ENCODE measurements at places on chromosomes 13 and 19.
A peak's percentile ranks its signal among the peaks of the same experiment; 100 is the strongest.

DNA sequence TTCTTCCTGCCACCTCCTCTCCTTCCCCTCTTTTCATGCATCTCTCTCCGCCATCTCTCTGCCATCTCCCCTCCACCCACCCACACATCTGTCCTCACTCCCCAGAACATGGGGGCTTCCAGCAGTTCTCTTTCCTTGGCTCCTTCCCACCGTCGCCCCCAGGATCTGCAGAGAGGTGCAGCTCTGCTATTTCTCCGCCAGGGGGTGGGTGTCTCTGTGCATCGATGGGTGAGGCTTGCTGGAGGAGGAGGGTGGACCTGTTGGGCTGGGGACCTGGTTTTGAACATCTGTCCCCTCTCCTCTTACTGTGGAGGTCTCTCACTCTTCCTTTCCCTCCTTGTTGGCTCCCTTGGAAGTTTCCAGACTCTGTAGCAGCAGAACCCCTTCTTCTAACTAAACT lies 51.7 kb downstream of the MYH14 start:
- H3K36me3 ChIP-seq, result peaks cover 13% of the 10 kb centered on the region
- no peaks in the 10 kb centered on the region for H3K27me3 ChIP-seq
- no peak overlapping the region for H3K27ac ChIP-seq
- H3K4me3 ChIP-seq, result no peak overlapping the region
- no peaks in the 10 kb centered on the region for H3K4me1 ChIP-seq

DNA sequence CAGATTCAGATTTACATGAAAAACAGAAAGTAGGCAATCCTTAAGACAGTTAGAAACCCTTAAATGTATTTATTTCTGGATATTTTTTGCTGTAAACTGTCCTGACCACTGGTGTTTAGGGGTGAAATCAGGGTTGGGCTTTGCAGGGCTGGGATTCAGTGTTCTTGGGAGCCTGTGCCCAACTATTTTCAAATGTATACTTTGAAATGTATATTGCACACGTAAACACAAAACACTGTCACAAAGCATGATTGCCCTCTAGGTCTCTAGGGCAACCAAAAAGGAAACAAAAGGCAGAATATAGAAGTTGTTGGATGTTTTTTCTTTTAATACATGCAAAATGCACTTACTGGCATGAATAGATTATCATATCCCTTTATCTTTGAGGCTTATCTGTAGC lies 1185.4 kb downstream of the DIAPH3 start:
- no peak for DNase-seq
- H3K4me3 ChIP-seq, result no peak overlapping the region
- no peaks in the 10 kb centered on the region for H3K27me3 ChIP-seq
- no peaks in the 10 kb centered on the region for H3K4me1 ChIP-seq

DNA sequence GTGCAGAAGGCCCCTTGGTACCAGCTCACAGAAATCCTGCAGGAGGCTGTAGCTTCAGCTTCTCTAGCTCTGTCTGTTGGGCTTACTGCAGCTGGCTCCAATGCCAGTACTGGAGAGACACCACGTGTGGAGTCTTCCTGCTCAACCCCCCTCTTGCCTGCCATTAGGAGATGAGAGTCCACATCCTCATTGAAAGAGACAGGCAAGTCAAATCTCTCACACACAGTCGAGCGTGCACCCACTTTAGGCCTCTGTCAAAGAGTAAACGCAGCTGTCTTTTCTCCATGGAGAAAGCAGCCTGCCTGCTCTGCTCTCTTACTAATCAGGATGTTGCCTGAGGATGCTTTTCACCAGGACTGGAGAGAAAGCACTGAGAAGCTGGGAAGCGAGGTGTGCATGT lies 523.0 kb upstream of the NBEA start:
- H3K27me3 ChIP-seq, result no peaks in the 10 kb centered on the region
- H3K27ac ChIP-seq, result no peak overlapping the region
- H3K4me3 ChIP-seq, result no peak overlapping the region
- no peak for DNase-seq
- H3K4me1 ChIP-seq, result no peaks in the 10 kb centered on the region

GRCh38 chr13:113621046-113621445 lies 36.5 kb downstream of the TFDP1 start:
- no peaks in the 10 kb centered on the region for H3K36me3 ChIP-seq
- H3K27ac ChIP-seq, result no peak overlapping the region
- no peak overlapping the region for H3K4me3 ChIP-seq
- no peaks in the 10 kb centered on the region for H3K27me3 ChIP-seq

DNA sequence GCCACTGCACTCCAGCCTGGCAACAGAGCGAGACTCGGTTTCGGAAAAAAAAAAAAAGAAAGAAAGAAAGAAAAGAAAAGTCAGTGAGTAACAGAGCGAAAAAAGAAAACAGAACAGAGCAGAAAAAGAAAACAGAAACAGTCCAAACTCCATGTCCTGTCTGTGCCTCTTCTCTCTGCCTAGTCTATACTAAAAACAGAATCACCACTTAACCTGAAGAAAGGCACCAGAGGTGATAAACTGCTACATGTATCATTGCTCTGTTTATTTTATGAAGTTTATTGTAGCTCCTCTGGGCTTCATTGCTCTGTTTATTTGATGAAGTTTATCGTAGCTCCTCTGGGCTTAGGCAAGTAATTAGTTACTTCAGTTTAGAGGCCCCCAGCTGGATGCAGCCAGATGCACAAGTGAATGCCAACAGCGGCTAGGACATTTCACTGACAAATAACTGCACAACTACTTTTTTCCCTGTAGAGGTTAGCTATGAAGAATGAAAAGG lies 39.2 kb downstream of the TBC1D4 start:
- no peak overlapping the region for H3K4me3 ChIP-seq
- no peaks in the 10 kb centered on the region for H3K36me3 ChIP-seq
- H3K4me1 ChIP-seq, result no peaks in the 10 kb centered on the region
- H3K27me3 ChIP-seq, result no peaks in the 10 kb centered on the region

DNA sequence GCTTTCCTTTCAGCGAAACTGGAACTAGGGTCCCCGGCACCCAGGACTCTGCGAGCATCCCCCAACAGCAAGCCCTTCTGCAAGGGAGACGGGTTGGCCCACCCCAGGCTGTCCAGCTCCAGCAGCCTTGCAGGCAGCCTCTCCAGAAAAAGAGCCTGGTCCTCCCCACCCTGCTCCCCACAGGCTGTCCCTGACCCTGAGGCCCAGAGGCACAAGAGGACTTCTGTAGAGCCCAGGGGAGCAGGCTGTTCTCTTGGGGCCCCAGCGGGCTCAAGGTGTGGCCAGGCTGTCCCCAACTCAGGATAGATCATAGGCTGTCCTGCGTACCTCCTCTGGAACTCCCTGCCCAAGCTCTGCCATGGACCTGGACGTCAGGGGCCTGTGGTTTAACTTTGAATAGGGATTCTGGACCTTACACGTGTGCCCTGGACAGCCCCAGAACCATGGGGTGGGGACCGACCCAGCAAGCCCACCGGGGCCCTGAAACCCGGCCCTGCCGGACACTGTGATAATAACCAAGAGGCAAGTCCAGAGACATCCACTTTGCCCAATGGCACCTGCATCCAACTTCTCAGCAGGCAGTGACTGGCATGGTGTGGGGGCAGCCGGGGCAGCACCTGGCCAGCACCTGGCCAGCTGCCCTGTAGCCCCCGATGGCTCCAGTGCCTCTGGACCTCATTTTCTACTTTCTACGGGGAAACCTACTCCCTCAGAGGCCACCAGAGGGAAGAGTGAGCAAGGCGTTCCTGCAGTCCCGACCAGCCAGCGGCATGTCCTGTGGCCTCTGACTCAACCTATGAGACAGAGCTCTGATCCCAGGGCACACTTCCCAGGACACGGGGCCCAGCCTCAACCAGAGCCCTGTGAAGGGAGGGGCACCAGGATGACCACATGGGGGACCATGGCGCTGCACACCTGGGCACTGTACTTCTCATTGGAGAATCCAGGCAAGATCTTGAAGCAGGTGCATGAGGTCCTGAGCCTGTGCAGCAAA lies 50.9 kb upstream of the TPM4 start:
- no peaks in the 10 kb centered on the region for H3K36me3 ChIP-seq
- no peaks in the 10 kb centered on the region for H3K27me3 ChIP-seq
- H3K4me3 ChIP-seq, result no peak overlapping the region
- H3K4me1 ChIP-seq, result no peaks in the 10 kb centered on the region
- no peak overlapping the region for H3K27ac ChIP-seq
- DNase-seq, result no peak

- H3K4me3 ChIP-seq, result no peak overlapping the region
- no peaks in the 10 kb centered on the region for H3K27me3 ChIP-seq
- no peaks in the 10 kb centered on the region for H3K4me1 ChIP-seq
- no peak overlapping the region for H3K27ac ChIP-seq
These were observed 81.2 kb downstream of the NHLRC3 start for GRCh38 chr13:39119422-39119821.

DNA sequence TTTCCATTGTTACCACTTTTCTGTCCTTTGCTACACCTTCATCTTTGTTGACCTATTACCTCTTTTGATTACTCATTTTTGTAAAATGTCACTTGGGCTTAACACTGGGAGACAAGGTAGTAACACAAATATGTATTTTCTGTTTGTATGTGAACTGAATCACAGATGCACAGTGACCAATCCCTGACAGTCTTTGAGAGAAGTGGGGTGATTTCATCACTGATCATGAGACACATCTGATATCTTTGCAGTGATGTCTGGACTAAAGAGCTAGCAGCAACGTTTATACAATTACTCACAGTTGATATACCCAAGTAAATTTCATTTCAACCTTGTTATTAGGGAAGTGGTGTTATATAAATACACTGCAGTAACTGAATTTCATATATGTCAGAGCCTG lies 1397.4 kb upstream of the SPRY2 start:
- no peak for DNase-seq
- H3K27me3 ChIP-seq, result no peaks in the 10 kb centered on the region
- H3K27ac ChIP-seq, result no peak overlapping the region
- H3K4me3 ChIP-seq, result no peak overlapping the region

DNA sequence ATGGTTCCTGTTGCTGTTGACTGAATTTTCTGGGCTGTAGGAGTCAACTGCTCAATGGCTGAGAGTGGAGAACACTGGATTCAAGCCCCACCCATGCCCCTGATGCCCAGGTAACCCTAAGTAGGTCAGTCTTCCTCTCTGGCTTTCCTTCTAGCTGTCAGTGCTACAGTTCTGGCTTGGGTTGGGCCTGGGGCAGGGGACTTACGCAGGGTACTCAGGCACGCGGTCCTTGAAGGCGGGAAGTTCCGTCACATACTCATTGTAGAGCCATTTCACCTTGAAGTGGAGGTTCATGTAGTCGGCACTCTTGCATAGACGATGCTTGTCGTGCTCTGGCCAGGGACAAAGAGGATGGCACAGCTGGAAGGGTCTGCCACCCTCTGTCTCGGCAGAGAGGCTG lies 55.6 kb downstream of the UNC13A start:
- H3K27ac ChIP-seq, result no peak overlapping the region
- no peaks in the 10 kb centered on the region for H3K36me3 ChIP-seq
- H3K4me3 ChIP-seq, result no peak overlapping the region
- no peak for DNase-seq
- H3K27me3 ChIP-seq, result no peaks in the 10 kb centered on the region

DNA sequence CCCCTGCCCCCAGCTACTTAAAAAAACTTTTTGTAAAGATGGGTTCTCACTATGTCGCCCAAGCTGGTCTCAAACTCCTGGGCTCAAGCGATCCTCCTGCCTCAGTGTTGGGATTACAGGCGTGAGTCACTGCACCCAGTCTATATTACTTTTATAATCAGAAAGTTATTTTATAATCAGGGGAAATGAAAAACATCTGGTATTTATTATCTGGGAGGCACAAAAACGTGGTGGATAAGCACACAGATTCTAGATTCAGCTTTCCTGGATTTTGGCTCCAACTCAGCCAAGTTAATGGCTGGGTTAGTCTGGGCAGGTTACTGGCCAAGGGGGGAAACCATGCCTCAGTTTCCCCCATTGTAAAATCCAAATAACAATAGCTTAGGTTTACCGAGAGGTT lies 24.7 kb downstream of the KEAP1 start:
- H3K4me1 ChIP-seq, result no peaks in the 10 kb centered on the region
- peak overlapping the region; percentile 26 for H3K4me3 ChIP-seq
- DNase-seq, result no peak
- H3K27ac ChIP-seq, result no peak overlapping the region
- no peaks in the 10 kb centered on the region for H3K36me3 ChIP-seq

DNA sequence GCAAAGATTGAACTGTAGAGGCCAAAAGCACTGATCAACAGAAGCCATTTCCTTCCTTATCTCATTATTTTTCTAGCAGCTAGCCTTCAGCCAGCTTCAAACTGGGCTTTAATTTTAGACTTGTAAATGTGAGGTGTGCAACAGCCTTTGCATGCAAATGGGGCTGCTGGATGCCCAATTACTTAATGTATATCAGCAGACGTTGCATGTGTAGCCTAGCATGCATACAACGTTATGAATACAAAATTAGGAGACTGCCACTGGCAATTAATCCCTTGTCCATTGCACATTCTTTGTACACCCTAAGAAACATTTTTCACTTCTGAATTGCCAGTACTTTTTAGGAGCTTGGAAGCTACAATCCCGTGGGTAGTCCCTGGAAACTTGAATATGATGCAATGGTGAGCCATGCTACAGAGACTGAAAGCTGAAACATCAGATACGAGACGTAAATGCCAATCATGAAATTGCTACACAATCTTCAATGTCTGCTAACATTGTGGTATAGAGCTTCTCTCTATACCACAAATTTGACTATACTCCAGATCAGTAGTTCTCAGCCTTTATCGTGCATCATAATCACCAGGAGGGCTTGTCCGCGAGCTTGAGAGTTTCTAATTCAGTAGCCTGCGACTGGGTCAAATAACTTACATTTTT lies 20.2 kb downstream of the EPSTI1 start:
- no peak overlapping the region for H3K4me3 ChIP-seq
- no peaks in the 10 kb centered on the region for H3K36me3 ChIP-seq
- H3K27me3 ChIP-seq, result no peaks in the 10 kb centered on the region
- no peaks in the 10 kb centered on the region for H3K4me1 ChIP-seq

DNA sequence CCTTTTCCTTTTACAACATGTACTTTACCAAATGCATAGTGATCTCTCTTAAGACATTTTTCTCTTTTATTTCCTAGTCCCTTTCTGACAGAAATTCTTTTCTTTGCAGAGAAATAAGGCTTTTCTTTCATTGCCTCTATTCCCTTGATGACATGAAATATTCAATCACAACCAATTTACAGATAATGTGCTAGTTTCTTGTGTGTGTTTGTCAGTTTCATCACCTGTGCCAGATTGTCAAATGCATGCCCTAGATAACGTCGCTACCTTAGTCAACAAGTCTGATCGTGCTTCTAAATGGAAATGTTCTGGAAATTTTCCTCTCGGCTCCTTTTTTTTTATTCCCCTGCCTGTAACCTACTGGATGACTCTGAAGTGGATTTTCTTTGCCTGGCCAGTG lies 478.1 kb downstream of the KLF5 start:
- DNase-seq, result no peak
- no peaks in the 10 kb centered on the region for H3K27me3 ChIP-seq
- H3K36me3 ChIP-seq, result no peaks in the 10 kb centered on the region

DNA sequence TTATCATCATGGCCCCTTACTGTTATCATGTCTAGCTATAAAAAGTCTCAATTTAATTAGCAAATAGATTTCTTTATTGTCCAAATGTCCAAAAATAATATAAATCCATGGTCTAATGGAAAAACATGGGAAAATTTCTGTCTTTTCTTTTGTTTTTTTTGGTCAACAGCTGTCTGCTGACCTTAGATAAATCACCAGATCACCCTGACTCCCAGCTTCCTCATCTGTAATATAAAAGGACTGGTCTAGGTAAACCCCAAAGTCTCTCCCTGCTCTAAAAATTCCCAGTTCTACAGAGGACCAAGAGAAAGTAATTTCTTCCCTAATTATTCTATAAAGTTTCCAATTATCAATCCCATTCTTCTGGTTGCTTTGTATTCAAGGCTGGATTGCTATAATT lies 30.7 kb upstream of the RCBTB2 start:
- H3K27ac ChIP-seq, result no peak overlapping the region
- no peaks in the 10 kb centered on the region for H3K36me3 ChIP-seq
- DNase-seq, result no peak

GRCh38 chr19:41624515-41624914 lies 2.4 kb downstream of the CEACAM4 start:
- H3K4me1 ChIP-seq, result no peaks in the 10 kb centered on the region
- no peak for DNase-seq
- H3K4me3 ChIP-seq, result no peak overlapping the region
- no peaks in the 10 kb centered on the region for H3K27me3 ChIP-seq
- H3K36me3 ChIP-seq, result no peaks in the 10 kb centered on the region
